SK-N-DZ (cell line): ENCODE measurements at places on chromosomes 16 and 17.

- no peak for DNase-seq
These were observed 43.2 kb downstream of the RNF213 start for GRCh38 chr17:80303824-80304223.

GRCh38 chr17:79806446-79806760 lies 9.5 kb upstream of the CBX8 start:
- no peak for DNase-seq

DNA sequence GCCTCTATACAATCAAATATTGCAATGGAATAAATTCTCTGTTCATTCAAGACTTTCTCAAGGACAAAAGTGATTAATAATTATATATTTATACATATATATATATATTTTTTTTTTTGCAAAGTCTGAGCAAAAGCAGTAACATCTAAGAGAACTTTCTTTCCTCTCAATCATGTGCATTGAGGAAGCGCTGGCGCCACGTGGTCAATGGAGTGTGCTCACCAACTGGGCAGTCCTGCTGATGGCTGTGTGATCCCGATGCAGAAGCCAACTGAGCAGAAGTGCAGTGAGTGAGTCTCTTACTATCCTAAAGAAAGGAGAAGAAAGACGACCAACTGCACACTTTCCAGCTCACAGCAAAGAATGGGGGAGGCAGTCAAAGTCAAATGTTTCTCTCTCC lies 37.2 kb upstream of the ULK2 start:
- DNase-seq, result no peak

- DNase-seq, result peak; percentile 52
These were observed 646 bp downstream of the CBX2 start for GRCh38 chr17:79778504-79779083.

GRCh38 chr17:70687421-70687820 lies 518.1 kb downstream of the KCNJ2 start:
- no peak for DNase-seq

DNA sequence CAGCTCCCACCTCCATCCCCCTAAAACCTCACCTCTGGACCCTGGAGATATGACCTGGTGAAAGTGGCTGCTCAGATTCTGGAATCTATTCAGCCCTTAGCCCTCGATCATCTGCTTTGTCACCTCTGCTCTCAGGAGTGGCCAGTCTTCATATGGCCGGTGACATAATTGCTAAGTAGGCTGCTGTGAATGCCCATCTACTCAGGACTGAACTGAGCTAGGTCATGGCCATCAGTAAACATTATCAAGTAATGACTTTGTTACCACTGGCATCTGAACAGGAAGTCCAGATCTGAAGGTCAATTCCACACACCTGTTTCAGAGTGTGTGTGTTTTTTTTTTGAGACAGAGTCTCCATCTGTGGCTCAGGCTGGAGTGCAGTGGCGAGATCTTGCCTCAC lies 78.6 kb downstream of the CDK5R1 start:
- no peak for DNase-seq

DNA sequence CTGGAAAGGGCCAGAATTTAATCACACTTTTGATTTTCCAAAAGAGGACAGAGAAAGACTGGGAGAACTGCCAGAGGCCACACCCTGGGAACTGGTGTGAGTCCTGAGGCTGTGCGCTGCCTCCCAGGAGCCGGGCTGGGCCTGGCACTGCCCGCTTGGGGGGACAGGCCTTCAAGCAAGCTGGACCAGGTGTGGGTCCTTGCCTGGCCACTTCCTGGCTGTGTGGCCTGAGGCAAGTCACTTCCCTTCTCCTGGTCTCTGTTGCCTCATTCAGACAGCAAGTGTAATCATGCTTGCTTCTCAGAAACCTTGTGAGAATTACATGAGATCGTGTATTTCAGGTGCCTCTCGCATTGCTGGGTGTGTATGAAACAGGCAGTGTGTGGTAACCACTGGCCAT lies 143.0 kb downstream of the SNX29 start:
- DNase-seq, result no peak

GRCh38 chr16:54595621-54596020 lies 309.0 kb upstream of the IRX3 start:
- DNase-seq, result no peak

DNA sequence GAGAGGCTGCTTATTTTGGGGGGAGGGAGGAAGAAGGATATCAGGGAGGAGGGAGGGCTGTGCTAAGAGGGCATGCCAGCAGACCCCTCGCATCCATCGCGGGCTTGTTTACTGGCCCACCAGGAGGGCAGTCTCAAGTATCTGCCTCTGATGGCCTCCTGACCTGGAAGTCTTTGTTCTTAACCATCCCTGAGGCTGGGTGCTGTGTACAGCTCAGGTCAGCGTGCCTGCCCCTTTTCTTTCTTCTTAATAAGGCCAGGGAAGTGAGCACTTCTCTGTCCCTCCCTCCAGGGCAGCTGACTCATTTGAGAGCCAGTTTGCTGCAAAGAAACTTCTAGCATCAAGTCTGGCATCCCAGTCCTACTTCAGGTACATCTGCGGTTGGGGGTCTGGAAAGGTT lies 157.0 kb downstream of the CCDC182 start:
- DNase-seq, result no peak

- DNase-seq, result no peak
These were observed 88.8 kb downstream of the TMEM132E start for GRCh38 chr17:34668206-34668605.

- no peak for DNase-seq
These were observed 75.9 kb downstream of the CDH11 start for GRCh38 chr16:65045961-65046360.
